Temporal lobe (tissue), 4 donors: ENCODE measurements at places on chromosomes 7 and 10. TPM values are rescaled to one million over a fixed set of nuclear protein-coding genes. Genes with fewer than 3 reads are reported as not detected.

ACTR3C gene
- total RNA-seq, result 4.2 TPM

NUDT5 gene
- total RNA-seq, result 16.5 TPM

APBB1IP gene
- 0.98 TPM for total RNA-seq

ATRNL1 gene
- 353 TPM for total RNA-seq

ELOVL3 gene
- total RNA-seq, result not detected

SPDYE5 gene
- not detected for total RNA-seq

PLXNA4 gene
- total RNA-seq, result 89.2 TPM
